ENCODE measurements at places on chromosomes 3 and 15.

GRCh38 chr3:151421938-151422337, 37.4 kb upstream of the P2RY12 start:
- no peak for DNase-seq

GRCh38 chr3:140736863-140737460, 59.1 kb downstream of the TRIM42 start:
- DNase-seq, result no peak

- no peak for DNase-seq
Observed at GRCh38 chr3:193165431-193166120, 75.4 kb upstream of the PLAAT1 start.

DNA sequence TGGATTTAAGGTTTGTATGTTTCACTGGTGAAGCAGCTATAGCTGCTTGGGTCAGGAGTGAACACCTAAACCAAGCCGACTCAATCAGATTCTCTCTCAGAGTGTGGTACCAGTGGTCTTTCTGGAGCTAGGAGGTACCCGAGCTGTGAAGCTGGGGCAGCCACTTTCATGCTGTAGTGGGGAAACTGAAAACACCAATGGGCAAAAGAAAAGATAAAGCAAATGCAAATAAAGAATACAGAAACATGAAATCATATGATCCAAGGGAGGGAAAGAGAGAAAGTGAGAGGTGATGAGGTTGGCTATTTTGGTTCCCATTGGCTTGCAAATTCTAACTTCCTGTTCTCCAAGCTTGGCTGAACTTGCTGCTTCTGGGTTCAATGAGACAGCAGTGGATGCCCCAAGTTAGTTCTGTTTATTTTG, 212.3 kb upstream of the CFAP20DC start:
- DNase-seq, result no peak

DNA sequence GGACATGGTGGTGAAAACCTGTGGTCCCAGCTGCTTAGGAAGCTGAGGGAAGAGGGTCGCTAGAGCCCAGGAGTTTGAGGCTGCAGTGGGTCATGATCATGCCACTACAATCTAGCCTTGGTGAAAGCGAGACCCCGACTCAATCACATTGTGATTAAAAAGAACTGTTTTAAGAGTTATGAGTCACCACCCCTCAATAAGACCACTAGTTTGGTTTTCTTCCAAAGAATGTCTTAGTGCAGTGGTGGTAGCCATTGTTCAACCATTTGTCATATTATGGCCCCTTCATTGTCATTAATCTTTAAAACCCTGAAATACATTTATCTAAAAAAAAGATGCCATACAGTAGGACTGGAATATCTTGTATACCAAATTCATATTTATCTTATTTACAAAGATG, 48.8 kb downstream of the BLM start:
- no peak for DNase-seq

GRCh38 chr15:48515500-48515899, 130.0 kb downstream of the FBN1 start:
- DNase-seq, result no peak

GRCh38 chr3:33773637-33774036, 24.8 kb upstream of the PDCD6IP start:
- DNase-seq, result no peak

Measured in activated CD8-positive, alpha-beta memory T cell treated with anti-CD3 and anti-CD28 coated beads, Interleukin-2, amount 50 U/mL, for 4 hours (primary cell).